ENCODE measurements at places on chromosomes 6 and 20.

DNA sequence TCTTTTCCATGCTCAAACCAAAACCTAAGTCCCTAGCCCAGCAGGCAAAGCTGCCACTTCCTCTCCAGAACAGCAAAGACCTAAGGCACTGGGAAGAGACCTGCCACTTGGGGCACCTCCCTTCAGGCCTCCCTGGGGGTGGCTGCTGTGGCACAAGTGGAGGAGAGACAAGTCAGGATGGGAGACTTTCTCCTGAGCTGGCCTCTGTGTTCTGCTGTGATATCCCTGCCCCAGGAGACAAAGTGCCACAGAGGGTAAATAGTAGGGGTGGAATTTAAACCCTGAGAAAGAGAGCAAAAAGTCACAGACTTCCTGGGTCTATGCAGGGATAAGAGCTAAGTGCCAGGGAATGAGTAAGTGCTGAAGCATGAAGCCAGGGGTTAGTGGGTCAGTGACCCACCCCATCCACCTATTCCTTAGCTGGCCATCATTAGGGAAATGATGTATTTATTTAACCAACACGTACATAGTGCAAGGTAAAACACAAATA, 84.2 kb downstream of the MRPL14 start:
- no peak for DNase-seq

GRCh38 chr6:156150391-156150790, 626.8 kb upstream of the ARID1B start:
- no peak for DNase-seq

- no peak for DNase-seq
These were observed 170.3 kb upstream of the SNX9 start for GRCh38 chr6:157652601-157653363.

- DNase-seq = no peak
These were observed 123.2 kb downstream of the PRND start for GRCh38 chr20:4844751-4845465.

DNA sequence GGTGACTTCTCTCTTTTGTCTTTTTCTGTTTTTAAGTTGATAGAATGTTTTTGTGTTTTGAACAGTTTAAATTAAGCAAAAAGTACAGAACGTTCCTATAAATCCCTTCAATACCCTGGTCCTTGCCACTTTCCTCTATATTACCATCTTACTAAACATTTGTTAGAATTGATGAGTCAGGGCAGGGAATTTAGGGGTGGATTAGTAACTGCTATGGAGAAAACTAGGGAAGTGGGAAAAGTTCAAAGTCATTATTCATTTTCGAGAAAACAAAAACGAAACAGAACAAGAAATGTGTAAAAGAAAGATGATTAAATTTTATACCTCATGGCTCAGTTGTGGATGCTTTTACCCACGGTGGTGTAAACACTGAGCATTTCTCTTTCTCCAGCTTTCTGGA, 240.4 kb upstream of the SULF2 start:
- no peak for DNase-seq
